ENCODE measurements at places on chromosomes 12 and 14.

- DNase-seq, result no peak
These were observed 194.5 kb upstream of the CNOT2 start for GRCh38 chr12:70048521-70049250.

DNA sequence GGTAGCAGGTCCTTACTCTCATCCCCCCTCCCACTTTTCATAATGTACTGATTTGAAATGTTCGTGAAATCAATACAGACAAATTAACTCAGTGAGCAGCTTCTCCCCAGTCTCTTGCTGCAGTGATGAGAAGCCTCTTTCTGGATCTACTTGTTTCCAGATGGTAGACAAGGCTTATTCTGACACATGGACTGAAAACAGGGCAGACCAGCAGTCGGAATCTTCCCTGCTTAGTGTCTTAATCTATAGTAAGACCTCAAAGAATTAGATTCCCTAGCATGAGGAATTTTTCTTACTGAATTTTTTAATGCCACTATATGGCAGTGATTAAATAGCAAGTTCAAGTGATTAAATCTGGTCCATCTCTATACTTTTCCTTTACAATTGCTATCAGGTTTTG is 120.1 kb downstream of the RGS6 start:
- no peak for DNase-seq

DNA sequence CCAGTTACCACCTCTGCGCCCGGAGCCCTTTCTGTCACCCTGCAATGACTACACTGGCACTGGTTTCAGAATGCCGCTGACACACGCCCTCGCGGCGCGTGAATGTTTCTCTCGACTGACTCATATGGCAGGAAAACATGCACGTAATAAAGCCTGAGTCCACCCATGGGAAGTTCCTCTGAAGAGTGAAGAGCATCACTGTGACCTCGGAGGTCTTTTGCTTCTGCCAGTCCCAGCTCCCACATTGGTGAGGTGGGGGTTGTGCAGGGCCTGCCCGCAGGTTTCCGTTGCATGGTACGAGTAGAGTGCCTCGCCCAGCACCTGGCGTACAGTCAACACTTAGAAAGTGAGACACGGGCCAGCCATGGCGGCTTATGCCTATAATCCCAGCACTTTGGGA is 11.1 kb upstream of the SLC6A12 start:
- DNase-seq, result no peak

DNA sequence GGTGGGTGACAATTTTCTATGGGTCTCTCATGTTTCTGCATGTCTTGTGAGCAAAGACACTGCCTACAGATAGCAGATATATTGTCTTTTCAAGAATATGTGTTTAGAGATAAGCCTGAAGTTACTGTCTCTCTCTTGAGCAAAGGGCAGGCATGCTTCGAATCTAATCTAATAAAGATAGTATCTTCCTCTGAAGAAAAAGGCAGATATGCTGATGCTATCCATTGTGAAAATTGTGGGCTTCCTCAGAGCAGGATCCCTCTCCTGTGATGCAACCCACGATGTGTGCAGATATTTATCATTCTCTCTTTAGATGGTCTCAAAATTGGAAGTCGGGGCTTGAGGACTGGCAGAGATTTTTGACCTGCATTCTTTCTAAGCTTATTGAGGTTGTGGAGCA is 187.0 kb downstream of the DACT1 start:
- no peak for DNase-seq

- DNase-seq, result no peak
These were observed 632 bp downstream of the C12orf54 start for GRCh38 chr12:48482930-48483329.

DNA sequence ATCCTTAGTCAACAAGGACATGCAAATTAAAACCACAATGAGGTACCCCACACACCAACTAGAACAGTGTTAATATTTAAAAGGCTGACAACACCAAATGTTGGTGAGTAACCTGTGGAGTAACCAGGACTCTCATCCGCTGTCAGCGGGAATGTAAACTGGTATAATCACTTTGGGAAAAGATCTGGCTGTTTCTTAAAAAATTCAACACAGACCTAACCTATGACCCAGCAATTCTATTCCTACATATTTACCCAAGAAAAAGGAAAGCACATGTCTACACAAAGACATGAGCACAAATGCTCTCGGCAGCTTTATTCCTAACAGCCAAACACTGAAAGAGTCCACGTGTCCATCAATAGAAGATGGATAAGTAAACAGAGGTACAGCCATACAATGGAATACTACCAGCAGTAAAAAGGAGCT is 26.6 kb downstream of the NRDE2 start:
- no peak for DNase-seq

GRCh38 chr12:83158613-83159207 is 472.0 kb downstream of the TMTC2 start:
- no peak for DNase-seq

DNA sequence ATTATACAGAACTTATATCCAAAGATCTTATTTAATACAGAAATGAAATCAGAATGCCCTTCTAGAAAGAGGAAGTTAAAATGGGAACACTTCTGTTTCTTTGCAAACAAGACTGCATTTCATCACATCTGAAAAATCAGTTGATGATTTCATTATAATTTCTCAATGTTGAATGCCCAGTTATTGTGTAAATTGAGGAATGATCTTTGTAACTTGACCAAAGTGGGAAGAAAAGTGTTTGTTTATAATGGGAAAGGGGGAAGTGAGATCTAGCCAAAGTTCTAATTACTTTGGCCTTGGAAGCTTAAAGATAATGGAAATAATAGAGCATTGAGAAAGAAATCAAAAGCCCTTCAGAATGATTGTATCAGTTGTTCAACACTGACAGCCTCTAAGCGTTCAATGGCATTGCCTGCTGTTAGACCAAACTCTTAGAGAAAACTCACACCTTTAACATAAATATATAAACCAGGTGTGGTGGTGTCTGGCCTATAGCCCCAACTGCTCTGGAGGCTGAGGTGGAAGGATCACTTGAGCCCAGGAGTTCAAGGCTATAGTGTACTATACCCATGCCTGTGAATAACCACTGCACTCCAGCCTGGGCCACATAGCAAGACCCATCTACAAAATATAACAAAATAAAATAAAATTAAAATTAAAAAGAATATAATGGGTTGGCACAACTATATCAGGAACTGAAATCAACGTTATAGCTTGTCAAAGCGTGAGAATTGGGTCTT is 9.9 kb upstream of the LYZ start:
- no peak for DNase-seq
